Left renal cortex interstitium (tissue), 4 donors: ENCODE measurements at places on chromosomes 7 and 10. TPM values are rescaled to one million over a fixed set of nuclear protein-coding genes. Genes with fewer than 3 reads are reported as not detected.

The CD36 gene
- polyA plus RNA-seq: 22.6 TPM

The ALOX5 gene
- 4.2 TPM for polyA plus RNA-seq

The CLCN1 gene
- 0.13 TPM for polyA plus RNA-seq

The LEP gene
- polyA plus RNA-seq: 0.24 TPM

The GJD4 gene
- polyA plus RNA-seq: not detected

The DNAH11 gene
- polyA plus RNA-seq: 3.3 TPM

The TAC1 gene
- 1.1 TPM for polyA plus RNA-seq

The LRRD1 gene
- polyA plus RNA-seq: 0.95 TPM

The NDUFB2 gene
- polyA plus RNA-seq: 235 TPM

The PDIA4 gene
- polyA plus RNA-seq: 194 TPM

The MYH16 gene
- not detected for polyA plus RNA-seq

The RBP4 gene
- polyA plus RNA-seq: 0.43 TPM

The FKBP6 gene
- polyA plus RNA-seq: 0.78 TPM

The TAS2R3 gene
- polyA plus RNA-seq: 2.2 TPM

The CALHM1 gene
- polyA plus RNA-seq: 0.06 TPM

The CTAGE4 gene
- 20.1 TPM for polyA plus RNA-seq

The NCF1 gene
- polyA plus RNA-seq: 2.1 TPM

The DCLRE1A gene
- 12.9 TPM for polyA plus RNA-seq

The CALML3 gene
- 0.08 TPM for polyA plus RNA-seq

The SH2D4B gene
- polyA plus RNA-seq: 0.10 TPM

The CREB5 gene
- 9.0 TPM for polyA plus RNA-seq

The AKR1C1 gene
- 17.9 TPM for polyA plus RNA-seq

The NXPH1 gene
- polyA plus RNA-seq: 0.28 TPM

The RSPH10B2 gene
- 0.32 TPM for polyA plus RNA-seq

The TRIL gene
- polyA plus RNA-seq: 46.4 TPM

The PNLIPRP3 gene
- not detected for polyA plus RNA-seq

The HOXA11 gene
- polyA plus RNA-seq: 42.6 TPM

The ABCB4 gene
- polyA plus RNA-seq: 2.5 TPM

The CYP3A5 gene
- polyA plus RNA-seq: 2.1 TPM

The ADAM22 gene
- 12.4 TPM for polyA plus RNA-seq

The GATA3 gene
- 93.4 TPM for polyA plus RNA-seq

The WDFY4 gene
- polyA plus RNA-seq: 3.0 TPM

The CC2D2B gene
- polyA plus RNA-seq: 2.3 TPM

The PDE1C gene
- polyA plus RNA-seq: 3.3 TPM

The POU6F2 gene
- polyA plus RNA-seq: 0.13 TPM

The BAIAP2L1 gene
- 10.6 TPM for polyA plus RNA-seq
